Activated T-cell treated with anti-CD3 and anti-CD28 coated beads for 48 hours (primary cell): ENCODE measurements at places on chromosomes 13 and 19.
A peak's percentile ranks its signal among the peaks of the same experiment; 100 is the strongest.

GRCh38 chr13:100980171-100980570, 305.6 kb upstream of the TMTC4 start:
- DNase-seq: no peak

- no peak for DNase-seq
These were observed 55.5 kb downstream of the ENOX1 start for GRCh38 chr13:43731296-43731695.

DNA sequence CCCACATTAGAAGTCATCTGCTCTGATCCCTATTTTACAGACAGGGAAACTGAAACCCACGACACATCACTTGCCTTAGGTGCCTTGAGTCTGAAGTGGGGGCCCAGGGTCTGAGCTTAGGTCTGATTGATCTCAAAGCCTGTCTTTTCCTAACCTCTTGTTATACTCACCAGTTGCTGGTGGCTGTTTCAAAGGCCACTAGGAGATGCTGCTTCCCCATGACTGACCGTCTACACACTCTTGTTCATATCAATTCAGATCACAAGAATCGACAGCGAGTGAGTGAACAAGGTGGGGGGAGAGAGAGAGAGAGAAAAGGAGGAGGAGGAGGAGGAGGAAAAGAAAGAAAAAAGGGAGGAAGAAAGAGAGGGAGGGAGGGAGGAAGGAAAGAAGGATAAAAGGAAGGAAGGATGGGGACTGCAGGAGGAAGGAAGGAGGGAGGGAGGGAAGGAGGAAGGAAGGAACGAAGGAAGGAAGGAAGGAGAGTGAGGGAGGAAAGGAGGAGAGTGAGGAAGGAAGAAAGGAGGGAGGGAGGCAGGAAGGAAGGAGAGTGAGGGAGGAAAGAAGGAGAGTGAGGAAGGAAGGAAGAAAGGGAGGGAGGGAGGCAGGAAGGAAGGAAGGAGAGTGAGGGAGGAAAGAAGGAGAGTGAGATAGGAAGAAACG, 3.3 kb downstream of the OR10H1 start:
- no peak for DNase-seq

- no peak for DNase-seq
These were observed 6.0 kb downstream of the ACP4 start for GRCh38 chr19:50796128-50796633.

DNA sequence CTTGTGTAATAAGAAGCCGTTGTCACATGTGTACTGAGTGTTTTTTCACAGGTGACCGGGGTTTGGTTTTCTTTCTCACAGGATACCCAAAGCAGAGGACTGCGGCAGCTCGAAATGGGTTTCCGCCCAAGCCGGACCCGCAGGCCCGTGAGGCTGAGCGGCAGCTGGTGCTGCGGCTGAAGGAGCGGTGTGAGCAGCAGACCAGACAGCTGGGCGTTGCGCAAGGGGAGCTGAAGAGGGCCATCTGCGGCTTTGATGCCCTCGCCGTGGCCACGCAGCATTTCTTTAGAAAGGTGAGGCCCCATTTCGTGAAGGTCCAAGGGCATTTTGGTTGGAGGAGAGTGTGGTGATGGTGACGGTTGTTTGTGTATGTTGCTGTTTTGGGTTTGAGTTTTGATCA, 236.3 kb downstream of the SLC7A1 start:
- no peak for DNase-seq

DNA sequence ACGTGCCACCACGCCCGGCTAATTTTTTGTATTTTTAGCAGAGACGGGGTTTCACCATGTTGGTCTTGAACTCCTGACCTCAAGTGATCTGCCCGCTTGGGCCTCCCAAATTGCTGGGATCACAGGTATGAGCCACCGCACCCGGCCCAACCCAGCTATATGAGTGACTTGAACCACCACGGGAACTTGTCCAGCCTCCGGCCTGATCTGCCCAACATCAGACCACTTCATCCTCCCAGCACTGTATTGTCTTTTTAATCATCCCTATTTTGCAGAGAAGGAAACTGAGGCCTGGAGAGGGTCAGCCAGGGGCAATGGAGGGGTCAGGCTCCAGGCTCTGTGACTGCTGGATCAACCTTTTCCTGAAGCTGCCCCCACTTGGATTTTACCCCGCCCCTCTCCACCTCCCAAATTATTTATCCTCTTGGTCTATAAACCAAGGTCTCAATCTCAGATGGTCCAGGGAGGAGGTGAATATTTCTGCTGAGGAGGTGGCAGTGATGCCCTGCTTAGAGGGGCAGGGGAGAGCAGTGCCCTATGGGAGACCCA, 893 bp upstream of the PLIN3 start:
- no peak for DNase-seq

DNA sequence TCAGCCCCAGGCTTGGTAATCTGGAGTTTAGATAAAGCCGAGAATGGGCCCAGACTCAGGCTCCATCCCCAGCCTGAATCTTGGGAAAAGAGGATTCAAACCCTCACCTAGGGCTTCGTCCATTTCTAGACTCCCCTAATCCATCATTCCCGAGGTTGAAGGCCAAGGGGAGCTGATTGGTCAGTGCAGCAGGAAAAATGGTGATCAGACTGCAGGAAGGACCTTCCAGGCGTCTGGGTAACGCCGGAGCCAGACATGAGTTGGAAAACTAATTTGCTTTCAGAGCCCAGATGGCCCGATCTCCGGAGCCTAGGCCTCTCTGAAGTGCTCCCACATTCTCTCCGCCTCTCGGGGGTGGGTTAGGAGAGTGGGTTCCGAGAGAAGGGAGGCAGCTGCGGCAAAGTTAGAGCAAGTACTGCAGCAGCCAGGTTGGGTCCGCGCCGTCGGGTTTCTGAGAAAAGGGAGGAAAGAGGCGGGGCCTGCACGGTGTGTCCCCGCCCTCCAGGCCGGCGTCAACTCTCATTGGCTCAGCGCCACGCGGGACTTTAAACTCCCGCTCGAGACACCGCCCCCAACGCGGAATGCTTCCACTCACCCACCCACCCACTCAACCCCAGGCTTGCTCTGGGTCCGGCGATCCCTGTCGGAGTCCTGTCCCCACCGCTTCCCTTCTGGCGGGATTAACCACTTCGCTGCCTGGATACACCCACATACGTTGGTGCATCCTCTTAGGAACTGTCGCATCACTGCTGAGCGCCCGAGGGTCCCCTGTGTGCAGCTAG, 788 bp upstream of the RTBDN start:
- DNase-seq: peak; percentile 36

DNA sequence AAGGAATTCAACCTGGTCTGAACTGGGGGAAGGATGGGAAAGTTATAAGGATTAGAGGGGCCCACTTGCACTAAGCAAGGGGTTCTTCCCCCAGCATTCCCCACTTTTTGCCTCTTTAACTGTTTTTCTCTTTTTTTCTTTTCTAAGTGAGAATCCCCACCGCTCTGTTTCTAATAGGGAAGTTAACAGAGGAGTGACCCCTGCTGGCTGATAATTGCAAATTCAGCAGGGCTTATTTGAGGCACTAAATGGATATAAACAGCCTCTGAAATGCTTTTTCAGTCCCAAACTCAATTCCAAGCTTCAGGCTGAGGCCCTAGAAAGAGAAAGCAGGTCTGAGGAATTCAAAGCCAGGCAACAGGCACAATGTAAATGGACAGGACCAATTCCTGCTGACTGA, 38.2 kb upstream of the CEACAM21 start:
- no peak for DNase-seq

DNA sequence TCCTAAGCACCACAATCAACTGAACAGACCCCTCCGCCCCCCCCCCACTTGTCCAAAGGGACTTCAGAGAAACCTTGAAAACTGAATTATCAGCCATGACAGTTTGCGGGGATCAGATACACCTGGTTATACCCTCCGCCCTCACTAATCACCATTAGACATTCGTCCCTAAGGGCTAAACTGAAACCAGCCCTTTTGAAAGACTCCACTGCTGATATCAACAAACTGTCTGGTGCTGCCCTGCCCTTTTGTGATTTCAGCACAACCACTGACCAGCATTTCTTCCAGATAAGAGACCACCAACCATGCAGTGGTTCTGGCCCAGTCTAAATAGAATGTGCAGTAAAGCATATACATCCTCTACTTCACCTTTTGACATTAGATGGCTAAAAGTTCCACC, 1422.9 kb downstream of the EFNB2 start:
- no peak for DNase-seq

DNA sequence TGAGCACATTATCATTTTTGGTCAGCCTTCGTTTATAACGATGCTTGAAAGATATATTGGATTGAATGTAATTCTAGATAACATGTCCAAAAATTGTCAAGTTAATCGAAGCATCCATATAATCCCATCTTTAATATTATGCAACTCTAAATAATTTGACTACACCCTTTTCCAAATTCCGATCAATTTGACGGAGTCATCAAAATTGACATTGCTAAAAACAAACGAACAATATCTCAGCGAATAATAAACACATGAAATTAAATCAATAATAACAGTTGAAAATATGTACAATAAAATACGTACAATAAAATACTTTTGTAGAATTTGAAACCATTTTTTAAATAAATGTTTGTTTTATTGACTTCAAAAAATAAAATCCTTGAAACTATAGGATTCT, 1516.4 kb downstream of the EFNB2 start:
- DNase-seq: no peak

DNA sequence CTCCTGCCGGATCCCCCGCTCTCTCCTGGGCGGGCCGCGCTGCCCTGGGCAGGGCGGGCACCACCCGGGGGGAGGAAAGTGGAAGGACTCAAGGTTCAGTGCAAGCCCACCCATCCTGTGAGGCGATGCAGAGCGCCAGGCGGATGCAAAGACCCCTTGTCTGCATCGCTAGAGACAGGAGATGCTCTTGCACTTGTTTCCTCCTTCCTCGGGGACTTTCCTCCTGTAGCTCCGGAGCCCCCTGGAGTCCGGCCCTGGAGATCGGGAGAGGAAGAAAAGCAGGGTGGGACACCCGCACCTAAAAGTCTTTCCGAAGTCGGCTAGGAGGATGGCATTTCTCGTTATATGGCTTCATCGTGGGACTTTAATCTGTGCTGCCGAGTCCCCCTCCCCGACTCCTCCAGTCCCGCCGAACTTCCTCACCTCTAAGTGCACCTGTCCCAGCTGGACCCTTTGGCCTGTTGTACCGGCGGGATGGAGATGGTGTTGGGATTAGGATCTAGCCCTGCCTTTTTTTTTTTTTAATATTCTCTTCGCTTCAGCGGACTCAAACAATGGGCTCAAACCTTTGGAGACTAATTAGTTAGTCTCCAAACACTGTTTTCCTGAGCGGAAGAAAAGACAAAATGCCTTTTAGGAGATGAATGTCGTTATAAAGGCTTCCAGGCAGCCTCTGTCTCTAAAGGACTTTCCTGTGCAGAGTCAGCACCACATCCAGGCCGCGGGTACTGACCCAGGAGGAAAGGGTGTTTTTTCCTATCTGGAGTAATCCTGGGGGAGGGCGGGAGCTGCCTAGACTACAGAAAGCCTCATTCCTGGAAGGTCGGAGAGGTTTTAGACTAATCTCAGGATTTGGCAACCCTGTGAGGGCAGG, 725 bp downstream of the FAM124A start:
- DNase-seq: no peak

- DNase-seq: no peak
These were observed 172.5 kb upstream of the SLITRK5 start for GRCh38 chr13:87498681-87499080.

GRCh38 chr13:100917011-100917410, 242.4 kb upstream of the TMTC4 start:
- DNase-seq: no peak

DNA sequence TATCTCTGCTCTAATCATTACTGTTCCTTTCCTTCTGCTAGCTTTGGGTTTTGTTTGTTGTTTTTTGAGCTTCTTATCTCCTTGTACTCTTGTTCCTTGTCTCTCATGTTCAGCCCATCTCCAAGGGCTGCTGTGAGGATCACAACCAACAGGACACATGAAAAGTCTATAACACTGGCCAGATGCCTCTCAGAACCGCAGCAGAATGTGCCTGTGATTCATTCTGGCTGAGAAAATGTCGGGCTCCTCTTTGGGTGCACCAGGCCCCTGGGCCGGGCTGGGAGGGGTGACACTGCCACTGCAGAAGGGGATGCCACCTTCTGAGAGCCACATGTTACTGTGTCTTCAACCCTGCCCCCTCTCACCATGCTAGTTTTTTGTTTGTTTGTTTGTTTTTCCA, 48.0 kb downstream of the GGACT start:
- DNase-seq: no peak

GRCh38 chr13:110436276-110436675, 125.2 kb downstream of the RAB20 start:
- DNase-seq: no peak

- no peak for DNase-seq
These were observed 2.1 kb upstream of the ZNF224 start for GRCh38 chr19:44092108-44092507.

- DNase-seq: no peak
These were observed 84.1 kb upstream of the FNDC3A start for GRCh38 chr13:48891586-48891985.

DNA sequence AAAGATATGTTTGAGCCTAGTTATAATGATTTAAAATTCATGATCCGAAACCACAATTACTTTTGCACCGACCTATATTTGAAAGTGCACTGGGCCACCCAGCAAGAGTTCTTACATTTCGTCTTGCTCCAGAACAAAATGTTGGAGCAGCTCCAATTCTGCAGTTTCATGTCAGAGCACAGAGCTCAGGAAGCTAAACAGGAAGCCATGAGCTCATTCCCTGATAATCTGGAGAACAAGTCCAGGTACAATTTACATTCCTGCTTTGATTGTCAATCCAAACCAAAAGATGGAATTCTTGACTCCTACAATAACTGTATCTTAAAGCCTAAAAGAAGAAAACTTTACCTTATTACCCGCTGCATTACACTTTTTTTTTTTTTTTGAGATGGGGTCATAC, 131.8 kb downstream of the KCTD12 start:
- no peak for DNase-seq

- DNase-seq: no peak
These were observed 277.7 kb upstream of the TSHZ3 start for GRCh38 chr19:31626941-31627340.

DNA sequence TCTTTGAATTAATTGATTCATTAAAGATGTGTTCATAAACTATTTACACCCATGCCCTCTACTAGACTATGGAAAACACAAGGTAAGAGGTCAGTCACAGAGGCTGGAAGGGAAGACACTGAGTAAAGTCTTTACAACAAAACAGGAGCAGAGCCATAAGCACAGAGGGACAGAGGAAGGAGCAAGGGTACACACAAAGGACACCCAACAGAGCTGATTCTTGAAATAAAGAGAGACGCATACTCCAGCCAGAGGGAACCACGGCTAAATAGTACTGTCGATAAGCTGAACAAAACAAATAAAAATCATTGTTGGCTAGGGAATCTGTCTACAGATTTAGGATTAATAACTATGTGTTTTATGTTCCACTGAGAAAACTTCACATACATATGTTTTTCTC, 289.2 kb downstream of the EFNB2 start:
- DNase-seq: no peak

GRCh38 chr13:90719461-90719860, 628.0 kb upstream of the MIR17HG start:
- no peak for DNase-seq

- DNase-seq: peak; percentile 69
These were observed at the start of gene VAV1 for GRCh38 chr19:6772028-6772865. TSS of gene VAV1 (plus strand) at chr19:6772708. CDS start at chr19:6772808, 100 bp downstream.

- DNase-seq: peak; percentile 41
These were observed 1.2 kb downstream of the AKT1S1 start for GRCh38 chr19:49875857-49876421.

- DNase-seq: no peak
These were observed 5.0 kb downstream of the LGALS14 start for GRCh38 chr19:39709026-39709872.
